HuH-7.5 (cell line): ENCODE measurements at places on chromosomes 16 and 17.

GRCh38 chr17:1322014-1322428, 42.6 kb downstream of the TRARG1 start:
- DNase-seq, result no peak

DNA sequence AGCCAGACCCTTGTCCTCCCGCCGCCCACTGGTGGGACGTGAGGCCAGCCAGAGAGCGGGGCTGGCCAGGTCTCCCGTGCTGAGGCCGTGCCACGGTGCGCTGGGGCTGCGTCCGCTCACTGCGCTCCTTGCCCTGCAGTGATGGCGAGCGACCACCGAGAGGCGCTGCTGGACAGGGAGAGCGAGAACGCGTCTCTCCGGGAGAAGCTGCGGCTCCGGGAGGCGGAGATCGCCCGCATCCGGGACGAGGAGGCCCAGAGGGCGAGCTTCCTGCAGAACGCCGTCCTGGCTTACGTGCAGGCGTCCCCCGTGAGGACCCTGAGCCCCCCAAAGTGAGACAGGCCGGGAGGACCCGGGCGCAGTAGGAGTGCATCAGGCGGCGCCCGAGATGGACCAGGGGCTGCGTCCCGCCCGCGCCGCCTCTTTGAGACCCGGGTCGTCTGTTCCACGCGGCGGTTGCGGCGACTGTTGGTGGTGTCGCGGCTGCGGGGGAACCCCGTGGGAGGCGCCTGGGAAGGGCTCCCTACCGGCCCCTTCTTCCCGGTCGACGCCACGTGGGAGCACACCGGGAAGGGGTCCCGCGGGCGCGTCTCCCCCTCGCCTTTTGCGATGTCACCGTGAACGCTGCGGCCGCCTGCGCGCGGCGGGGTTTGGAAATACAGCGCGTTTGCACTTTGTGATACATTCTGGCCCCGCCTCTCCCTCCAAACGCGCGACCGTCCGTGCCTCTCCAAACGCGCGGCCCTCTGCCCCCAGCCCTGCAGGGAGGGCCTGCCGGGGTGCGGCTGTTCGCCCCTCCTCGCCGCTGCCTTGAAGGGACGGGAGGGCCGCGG, 792 bp upstream of the RAC3 start:
- peak; percentile 92 for DNase-seq

DNA sequence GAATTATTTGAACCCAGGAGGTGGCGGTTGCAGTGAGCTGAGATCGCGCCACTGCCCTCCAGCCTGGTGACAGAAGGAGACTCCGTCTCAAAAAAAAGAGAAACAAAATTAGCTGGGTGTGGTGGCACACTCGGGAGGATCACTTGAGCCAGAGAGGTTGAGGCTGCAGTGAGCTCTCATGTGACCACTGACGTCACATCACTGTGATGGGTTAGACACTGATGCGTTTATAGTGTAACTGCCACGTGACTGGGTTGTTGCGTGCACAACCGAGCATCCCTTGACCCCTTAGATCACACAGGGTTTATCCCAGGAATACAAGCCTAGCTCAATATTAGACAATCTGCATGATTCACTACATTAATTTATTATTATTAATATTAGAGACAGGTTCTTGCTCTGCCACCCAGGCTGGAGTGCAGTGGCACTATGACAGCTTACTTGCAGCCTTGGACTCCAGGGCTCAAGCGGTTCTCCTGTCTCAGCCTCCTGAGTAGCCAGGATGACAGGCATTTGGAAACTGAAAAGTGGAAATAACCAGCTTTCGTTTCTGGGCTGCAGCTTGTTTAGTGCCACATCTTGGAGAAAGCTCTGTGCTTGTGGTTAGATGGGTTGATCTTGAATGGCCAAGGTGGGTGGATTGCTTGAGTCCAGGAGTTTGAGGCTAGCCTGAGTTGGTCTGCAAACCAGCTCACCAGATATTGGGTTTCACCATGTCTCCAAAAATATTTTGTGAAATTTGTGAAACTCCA, 26.4 kb upstream of the ABR start:
- DNase-seq, result no peak

DNA sequence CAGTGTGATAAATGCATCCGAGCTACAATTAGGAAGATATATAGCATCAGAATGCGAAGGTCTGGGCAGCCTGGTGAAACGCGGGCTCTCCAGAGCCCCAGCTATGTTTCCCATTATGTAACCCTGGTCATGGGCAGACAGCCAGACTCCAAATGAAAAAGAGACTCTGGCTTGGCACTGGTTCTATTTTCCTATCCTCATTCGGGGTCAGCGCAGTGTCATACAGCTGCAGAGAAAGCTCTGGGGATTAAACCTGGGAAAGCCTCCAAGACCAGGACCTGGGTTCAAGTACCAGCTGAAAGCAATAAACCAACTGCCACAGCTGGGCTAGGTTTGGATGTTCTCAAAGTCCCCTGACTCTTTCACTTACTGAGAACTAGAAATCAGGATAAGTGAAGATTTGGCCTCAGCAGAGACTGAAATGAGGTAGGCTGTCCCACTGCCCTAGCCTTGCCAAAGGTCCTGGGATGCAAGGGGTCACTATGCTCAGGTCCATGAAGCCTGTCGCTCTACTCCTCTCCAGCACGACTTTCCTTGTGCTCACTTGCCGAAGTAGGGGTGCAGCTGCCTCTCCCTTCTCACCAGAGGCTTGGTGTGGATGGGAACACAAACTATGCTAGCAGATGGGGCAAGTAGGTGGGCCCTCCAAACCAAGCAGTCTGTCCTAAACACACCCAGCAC, 123.8 kb downstream of the SMG6 start:
- no peak for DNase-seq

- no peak for DNase-seq
Observed at GRCh38 chr17:5254414-5254813, 19.8 kb upstream of the SCIMP start.

DNA sequence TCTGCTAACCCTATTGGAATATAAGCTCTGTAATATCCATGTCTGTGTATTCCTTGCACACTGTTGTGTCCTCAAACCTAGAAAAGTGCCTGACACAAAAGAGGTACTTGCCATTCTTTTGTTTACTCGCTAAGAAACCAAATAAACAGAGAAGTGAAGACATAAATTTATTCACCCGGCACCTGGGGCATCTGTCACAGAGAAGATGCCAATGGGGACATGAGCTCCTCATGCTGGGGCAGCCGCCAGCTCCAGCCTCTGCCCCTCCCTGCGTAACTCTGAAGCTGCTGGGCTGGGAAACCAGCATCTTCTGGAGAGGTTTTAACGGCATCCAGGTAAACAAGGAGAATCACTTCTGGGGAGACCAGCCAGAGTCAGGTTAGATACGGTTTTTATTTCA, 15.1 kb upstream of the CDRT4 start:
- no peak for DNase-seq

- DNase-seq, result no peak
Observed at GRCh38 chr16:52117171-52117570, 429.8 kb downstream of the TOX3 start.

DNA sequence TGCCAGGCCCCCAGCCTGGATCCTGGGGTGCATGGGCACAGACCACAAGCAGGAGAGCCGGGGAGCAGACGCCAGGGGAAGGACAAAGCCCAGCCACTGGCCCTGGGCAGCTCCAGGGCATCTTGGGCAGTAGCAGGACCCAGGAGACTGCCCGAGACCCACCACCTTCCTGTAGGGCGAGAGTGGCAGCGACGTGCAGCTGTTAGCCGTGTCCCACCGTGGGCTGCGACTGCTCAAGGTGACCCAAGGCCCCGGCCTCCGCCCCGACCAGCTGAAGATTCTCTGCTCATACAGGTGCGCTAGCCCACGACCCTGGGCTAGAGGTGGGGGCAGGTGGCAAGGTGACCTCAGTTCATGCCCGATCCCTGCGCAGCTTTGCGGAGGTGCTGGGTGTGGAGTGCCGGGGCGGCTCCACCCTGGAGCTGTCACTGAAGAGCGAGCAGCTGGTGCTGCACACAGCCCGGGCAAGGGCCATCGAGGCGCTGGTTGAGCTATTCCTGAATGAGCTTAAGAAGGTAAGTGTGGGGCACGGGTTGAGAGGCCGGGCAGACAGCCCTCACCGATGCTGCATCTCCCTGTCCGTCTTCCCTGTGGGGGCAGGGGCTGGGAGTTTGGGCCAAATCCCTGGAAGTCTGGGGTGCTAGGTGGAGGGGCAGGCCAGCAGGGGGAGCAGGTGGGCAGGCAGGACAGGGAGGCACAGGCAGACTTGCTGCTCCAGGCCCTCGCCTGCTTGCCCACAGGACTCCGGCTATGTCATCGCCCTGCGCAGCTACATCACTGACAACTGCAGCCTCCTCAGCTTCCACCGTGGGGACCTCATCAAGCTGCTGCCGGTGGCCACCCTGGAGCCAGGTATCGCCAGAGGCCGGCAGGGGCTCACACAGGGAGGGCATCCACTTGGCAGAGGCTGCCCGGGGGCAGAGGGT, 13.5 kb upstream of the SMIM5 start:
- peak; percentile 93 for DNase-seq

- DNase-seq, result peak; percentile 74
Observed at GRCh38 chr17:36705874-36706731, 104.7 kb downstream of the MRM1 start.

GRCh38 chr17:65601145-65601544, 39.7 kb upstream of the AXIN2 start:
- no peak for DNase-seq

GRCh38 chr17:50344731-50345365, 1.1 kb upstream of the XYLT2 start:
- DNase-seq, result peak; percentile 35

GRCh38 chr16:84391151-84392030, 23.1 kb downstream of the ATP2C2 start:
- DNase-seq, result no peak

- no peak for DNase-seq
Observed at GRCh38 chr17:18259621-18260331, 686 bp upstream of the MIEF2 start.

- no peak for DNase-seq
Observed at GRCh38 chr16:86929057-86929871, 350.9 kb downstream of the FOXL1 start.

GRCh38 chr17:81113158-81113724, 52.1 kb upstream of the PVALEF start:
- DNase-seq, result no peak

DNA sequence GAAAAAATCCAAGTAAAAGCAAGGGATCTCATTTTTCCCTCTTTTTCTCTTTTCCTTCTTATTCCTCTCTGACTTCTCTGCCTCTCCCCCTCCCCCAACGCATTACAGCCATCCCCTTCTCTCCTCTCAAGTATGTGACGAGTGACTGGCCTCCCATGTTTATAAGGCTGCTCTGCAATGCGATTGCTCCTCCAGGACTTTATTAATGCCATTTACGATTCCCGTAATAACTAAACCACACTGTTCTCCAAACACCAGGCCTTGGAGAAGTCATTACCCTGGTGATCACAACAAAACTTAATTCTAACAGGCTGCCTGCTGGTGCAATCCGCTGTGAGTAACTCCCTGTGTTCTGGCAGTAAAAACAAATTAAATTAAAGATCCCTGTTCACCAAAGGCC, 88.8 kb downstream of the HS3ST3B1 start:
- DNase-seq, result no peak
